ENCODE measurements at places on chromosomes 1 and 21.

GRCh38 chr1:36612881-36613280, 130.2 kb upstream of the CSF3R start:
- DNase-seq = no peak

DNA sequence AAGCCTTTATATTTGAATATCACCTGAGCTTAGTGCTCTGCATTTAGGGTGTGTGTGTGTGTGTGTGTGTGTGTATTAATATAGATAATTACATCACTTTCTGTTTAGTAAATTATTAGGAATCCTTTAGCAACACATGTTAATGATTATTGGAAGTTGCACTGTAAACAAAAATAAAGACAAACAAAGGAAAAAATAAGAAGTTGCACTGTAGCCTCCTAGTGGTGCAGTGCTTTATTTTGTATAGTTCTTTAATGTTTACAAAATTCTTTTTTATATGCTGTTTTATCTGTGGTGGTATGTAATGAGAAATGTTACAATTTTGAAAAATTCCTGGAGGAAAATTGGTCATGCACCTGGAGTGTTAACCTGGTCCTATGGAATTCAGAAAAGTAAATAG, 69.2 kb downstream of the UBE4B start:
- no peak for DNase-seq

DNA sequence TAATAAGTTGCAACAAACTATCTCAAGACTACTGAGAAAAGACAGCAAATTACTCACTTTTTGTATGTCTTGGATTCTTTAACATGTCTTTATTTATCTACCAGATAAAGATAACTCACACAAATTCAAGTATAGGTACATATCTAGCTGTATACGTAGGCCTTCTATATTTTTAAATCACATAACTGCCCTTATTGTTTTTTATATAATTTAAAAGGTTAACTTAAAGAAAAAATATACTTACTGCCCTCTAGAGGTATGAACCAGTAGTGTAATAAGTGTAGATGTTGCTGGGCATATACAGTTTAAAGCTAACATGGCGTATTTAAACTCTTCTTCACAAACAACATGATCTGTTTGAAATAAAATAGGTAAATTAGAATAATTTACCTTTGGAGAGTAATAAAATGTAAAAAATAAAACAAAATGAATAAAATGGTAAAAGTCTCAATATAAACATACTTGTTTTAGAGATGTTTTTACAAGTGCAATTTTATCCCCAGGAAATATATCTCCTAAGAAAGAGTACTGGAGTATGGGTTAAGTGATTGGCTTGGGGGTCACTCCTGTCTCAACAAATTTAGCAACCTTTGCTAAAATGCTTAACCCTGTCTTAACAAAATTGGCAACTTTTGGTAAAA, 235.2 kb downstream of the KCNT2 start:
- DNase-seq = no peak

DNA sequence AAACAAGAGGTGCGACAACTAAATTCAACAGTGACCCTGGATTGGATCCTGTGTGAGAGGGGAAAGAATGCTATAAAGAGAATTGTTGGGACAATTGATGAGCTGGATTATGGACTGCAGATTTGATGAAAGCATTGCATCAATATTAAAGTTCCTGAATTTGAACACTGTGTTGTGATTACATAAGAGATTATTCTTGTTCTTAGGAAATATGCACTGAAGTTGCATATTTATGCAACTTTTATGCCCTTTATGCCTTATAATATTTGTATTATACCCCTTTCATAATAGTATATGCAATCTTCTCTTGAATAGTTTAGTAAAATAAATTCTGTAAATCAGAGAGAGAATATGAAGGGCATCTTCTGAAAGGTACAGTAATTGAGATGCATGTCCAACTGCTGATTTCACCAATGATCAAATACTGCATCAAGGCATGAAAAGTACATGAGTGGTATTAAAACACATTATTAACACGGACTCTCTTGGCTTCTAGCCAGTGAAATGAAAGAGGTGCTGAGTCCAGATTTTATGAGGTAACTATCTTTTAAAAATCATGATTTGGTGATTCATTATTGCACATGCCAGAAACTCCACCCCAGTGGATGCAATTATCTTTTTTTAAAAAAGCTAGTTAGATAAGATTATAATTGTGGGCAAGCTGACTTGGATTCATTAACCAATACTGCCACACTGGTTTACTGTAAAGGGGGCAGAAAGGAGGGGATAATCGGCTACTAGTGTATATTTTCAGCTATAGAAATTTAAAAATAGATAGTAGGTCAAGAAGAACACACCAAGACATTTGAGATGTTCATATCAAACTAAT, 19.9 kb upstream of the LPAR3 start:
- DNase-seq = no peak

DNA sequence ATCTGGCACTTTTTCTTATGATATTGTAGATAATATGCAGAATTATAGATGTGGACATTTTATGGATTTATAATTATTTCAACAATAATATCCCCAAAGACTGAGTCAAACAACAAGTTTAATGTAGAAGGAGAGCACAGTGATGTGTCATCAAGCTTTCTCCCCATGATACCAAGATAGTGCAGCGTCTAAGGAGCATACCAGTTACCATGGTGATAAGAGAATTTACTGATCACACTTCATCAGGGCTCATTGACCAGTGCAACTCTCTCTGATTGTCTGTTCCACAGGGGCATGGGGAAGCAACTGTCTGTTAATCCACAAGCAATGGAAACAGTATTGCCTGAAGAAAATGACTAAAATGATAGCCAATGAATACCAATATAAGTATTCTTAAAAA, 209.6 kb upstream of the DPYD start:
- DNase-seq = no peak

- DNase-seq = peak; percentile 49
Observed at GRCh38 chr1:17606826-17607440, 67.4 kb downstream of the ARHGEF10L start.

DNA sequence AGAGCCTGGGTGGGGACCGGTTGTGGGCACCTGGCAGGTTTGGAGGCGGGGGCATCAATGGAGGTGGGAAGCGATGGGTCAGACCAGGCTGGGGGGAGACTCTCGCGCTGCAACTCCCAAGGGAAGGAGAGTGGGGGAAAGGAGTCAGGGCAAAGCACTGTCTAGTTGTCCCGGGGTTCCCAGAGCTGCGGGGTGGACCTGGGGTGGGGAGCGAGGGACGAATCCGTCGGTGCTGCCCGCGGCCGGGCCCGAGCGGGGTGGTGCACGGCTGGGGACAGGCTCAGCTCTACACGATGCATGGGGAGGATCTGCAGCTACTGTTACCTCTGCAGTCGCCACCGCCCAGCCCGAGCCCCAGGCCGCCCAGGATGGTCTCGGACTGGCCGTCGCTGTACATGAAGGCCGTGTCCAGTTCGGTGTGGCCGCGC, 427 bp downstream of the AKR7A2 start:
- DNase-seq = no peak

DNA sequence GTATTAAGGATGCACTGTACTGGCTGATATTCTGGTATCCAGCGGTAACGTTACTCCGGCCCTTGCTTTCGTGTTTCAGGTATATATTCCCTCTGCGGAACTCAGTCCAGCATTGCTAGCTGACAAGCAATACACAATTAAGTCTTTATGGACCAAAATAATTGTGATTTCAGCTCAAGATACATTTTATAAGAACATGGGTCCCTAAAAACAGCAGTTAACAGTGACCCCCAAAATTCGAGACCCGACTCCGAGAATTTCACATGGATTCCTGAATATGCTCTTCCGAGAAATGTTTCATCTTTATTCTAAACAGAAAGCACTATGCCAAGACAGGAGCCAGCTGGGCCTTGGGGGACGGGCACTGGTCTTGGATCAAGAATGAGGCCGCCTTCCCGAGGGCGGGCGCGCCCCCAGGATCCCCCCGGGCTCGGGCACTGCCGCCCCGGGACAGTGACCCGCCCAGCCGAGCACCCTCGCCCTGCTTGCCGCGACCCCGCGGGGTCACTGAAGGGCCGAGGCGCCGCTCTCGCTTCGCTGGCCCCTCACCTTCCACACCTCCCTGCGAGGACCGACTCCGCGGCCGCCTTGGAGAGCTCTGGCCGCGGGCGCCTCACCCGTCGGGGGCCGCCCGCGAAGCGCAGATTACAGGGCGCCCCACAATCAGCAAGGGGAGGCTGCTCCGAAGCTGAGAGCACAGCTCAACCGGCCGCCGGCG, 610 bp downstream of the SCYL3 start:
- DNase-seq = no peak

DNA sequence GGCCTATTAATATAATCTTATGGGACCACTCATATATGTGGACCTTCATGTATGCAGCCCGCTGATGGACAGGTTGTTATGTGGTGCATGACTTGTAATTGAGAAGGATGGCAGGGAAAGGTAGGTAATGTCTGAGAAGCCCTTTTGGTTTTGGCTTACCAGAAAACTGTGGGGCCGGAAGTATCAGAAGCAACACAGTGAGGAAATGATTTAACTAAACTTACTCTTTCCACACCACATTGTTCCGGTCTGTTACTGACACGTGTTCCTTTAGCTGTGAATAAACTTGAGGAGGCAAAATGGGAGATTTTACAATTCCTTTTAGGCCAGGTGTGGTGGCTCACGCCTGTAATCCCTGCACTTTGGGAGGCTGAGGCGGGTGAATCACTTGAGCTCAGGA, 32.4 kb downstream of the KIF1B start:
- no peak for DNase-seq

- DNase-seq = no peak
Observed at GRCh38 chr1:30516485-30516858, 206.9 kb downstream of the MATN1 start.

- DNase-seq = no peak
Observed at GRCh38 chr1:172417557-172417956, 2.9 kb upstream of the C1orf105 start.

GRCh38 chr1:224132901-224133300, 19.0 kb downstream of the FBXO28 start:
- DNase-seq = no peak

- DNase-seq = no peak
Observed at GRCh38 chr1:226627924-226628611, 79.5 kb downstream of the STUM start.

GRCh38 chr1:87194271-87194774, 134.4 kb upstream of the LMO4 start:
- no peak for DNase-seq

GRCh38 chr1:25198663-25199252, 33.5 kb downstream of the SYF2 start:
- DNase-seq = peak; percentile 81

- no peak for DNase-seq
Observed at GRCh38 chr1:15122331-15122730, 31.2 kb upstream of the TMEM51 start.

DNA sequence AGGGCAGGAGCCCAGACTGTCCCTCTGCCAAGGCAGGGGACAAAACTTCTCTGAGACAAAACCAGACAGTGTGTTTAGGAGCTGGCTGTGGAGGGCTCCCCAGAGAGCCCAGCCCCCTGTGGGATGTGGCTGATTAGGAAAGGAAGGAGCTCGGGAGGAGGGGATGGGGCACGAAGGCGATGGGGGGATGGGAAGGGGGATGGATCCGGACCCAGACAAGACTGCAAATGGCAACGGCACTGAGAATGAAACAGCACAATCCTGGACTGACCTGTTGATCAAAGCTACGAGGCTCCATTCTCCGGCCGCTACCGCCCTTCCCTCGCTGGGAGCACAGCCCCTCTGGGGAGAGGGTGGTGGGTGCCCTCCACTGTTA, 33.1 kb downstream of the FOXO6 start:
- DNase-seq = no peak

GRCh38 chr1:217048104-217048707, 325.0 kb upstream of the ESRRG start:
- DNase-seq = no peak

Measured in COR-L47 (cell line).